Stimulated activated CD8-positive, alpha-beta memory T cell treated with anti-CD3 and anti-CD28 coated beads, Interleukin-15, amount 100 ng/mL, for 24 hours (primary cell): ENCODE measurements at places on chromosomes 1 and 21.

DNA sequence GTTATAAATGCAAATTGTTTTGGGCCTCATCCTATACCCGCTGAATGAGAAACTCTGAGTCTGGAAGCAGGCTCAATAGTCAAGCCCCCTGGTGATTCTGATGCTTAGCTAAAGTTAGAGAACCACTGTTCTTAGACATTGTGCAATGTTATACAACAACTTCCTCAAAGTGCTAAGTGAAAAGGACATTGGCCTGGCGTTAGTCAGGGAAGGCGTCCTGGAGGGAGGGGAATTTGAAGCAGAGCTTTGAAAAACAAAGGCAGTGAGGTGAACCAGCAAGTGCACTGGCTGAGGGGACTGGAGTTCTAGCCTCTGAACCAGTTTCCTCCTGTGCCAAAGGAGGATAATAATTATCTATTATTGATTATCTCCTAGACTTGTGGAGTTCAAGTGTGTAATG, 5.1 kb downstream of the CD1D start:
- no peak for DNase-seq

- DNase-seq = no peak
These were observed 107.4 kb upstream of the GADD45A start for GRCh38 chr1:67577646-67578045.

DNA sequence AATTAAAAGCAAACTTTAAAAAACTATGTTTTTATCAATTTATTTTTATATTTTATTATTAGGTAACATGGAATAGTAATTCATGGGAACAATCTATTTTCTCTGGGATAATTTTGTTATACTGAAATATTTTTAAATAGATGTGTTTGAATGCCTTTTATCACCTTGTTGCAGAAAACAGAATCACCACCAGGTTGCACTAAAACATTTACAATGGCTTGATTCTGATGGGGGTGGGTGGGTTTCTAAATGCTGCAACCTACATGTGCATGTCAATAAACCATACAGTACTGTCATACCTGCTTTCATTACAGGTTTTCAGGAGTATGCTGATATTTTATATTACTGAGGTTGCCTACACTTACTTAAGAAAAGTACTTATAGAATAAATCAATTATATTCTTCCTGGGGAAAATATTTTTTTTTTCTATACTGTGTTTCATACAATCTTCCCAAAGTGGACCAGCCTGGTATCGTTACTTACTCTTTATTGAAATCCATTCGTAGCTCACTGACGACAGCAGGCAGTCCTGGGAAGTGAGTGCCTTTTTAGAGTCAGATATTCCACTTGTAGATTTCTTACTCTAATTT, 132.8 kb downstream of the PTPRC start:
- no peak for DNase-seq

- DNase-seq = no peak
These were observed 60.1 kb upstream of the NEK2 start for GRCh38 chr1:211735208-211736170.
